Stimulated activated CD4-positive, alpha-beta T cell treated with anti-CD3 and anti-CD28 coated beads, Interleukin-12 subunit alpha, Interleukin-12 subunit beta, amount 100 ng/mL, for 24 hours (primary cell): ENCODE measurements at places on chromosomes 7 and 10.

GRCh38 chr10:76651154-76651553 lies 986.5 kb downstream of the KCNMA1 start:
- no peak for DNase-seq

- no peak for DNase-seq
These were observed 622.0 kb downstream of the TYW1 start for GRCh38 chr7:67618556-67619162.

GRCh38 chr10:94607111-94607510 lies 61.5 kb downstream of the HELLS start:
- no peak for DNase-seq

DNA sequence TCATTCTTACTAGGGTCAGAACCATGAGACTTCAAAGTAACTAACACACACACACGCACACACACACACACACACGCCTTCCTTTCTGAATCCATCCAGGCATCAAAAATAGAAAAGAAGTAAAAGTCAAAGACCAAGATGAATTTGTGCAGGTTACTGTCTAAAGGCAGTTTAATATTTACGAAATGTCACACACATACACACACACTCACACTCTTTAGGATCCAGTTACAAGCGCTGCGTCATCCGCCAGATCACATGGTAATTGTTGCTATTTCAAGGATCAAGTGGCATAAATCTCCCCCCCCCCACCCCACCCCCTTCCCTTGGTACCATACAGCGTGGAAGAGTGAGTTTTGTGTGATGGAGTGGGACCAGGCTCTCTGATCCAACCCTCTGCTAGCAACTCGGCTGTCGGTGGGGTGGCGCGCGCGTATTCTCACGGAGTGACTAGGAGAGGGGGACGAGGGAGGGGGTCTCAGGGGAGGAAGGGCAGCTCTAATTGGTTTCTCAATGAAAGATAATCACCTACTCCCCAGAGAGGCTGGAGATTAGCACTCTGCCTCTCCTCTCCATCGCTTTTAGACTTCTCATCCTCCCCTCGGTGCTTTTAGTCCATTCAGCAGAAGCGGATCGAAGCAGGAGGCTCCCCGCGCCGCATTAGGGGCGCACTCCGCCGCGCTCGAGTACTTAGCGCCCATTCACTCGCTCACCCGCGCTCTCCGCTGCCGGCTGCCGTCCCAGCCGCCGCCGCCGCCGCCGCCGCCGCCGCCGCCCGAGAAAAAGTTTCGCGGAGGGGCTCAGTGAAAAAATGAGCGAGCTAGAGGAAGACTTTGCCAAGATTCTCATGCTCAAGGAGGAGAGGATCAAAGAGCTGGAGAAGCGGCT lies 83.5 kb upstream of the PRKG1 start:
- no peak for DNase-seq

- DNase-seq = no peak
These were observed 1.0 kb upstream of the PILRA start for GRCh38 chr7:100372256-100372655.

DNA sequence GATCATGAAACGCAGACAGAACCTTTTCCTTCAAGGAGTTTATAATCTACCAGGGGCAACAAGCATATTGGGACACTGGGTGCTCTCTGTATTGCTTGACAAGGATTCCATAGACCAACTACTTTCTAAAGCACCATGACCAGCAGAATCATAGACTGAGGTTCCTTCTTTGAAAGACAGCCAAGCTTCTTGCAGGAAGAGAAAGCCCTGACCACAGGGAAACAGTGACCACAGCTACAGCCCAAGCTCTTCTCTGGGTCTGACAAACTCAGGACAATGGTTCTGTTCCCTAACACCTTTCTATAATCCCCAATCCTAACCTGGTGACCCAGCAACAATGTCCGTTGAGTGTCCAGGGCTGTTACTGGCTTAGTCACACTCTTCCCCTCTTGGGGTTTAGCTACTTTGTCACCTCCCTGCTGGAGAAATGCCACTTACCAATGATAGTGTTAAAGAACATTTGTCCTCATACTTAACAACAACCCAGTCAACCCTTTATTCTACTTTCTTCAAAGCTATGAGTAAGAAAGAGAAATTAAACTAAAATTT lies 155.7 kb downstream of the JAZF1 start:
- DNase-seq = no peak

DNA sequence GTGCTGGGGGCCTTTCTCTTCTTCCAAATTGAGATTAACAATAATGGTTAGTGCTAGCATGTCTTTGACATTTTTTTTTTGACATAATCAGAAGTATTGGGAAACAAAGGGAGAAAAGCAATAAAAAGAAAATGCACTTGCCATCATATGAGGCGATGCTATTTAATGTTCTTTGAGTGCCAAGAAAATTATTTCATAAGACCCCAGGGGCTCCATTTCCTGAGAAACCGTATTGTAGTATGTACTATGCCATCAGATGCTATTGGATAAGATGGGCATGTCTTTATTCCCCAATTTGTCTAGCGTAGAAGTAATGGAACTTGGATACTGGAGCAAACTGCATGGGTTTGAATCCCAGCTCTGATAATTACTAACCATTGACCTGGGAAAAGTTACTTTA lies 408.9 kb downstream of the ADRA2A start:
- no peak for DNase-seq
